Stimulated activated CD8-positive, alpha-beta memory T cell treated with anti-CD3 and anti-CD28 coated beads, Interleukin-4, amount 100 ng/mL, for 1 hour (primary cell): ENCODE measurements at places on chromosomes 13 and 19.

DNA sequence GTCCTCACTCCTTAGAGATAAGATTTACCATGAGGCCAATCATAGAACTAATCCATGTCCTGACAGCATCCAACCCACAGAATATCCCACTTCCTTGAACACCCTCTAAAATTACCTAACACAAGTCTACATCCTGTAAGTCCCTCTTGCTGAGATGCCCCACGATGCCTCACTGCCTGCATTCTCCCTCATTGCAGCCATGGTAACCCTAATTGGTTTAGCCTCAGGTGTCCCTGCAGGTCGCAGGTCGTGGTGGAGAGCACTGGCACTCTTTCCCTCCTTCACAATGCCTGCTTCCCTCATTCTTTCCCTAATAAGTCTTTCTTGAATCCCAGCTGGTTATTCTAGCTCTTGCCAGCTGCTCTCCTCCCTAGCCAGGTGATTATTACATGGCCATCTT is 35.3 kb upstream of the MYO16 start:
- DNase-seq = no peak

DNA sequence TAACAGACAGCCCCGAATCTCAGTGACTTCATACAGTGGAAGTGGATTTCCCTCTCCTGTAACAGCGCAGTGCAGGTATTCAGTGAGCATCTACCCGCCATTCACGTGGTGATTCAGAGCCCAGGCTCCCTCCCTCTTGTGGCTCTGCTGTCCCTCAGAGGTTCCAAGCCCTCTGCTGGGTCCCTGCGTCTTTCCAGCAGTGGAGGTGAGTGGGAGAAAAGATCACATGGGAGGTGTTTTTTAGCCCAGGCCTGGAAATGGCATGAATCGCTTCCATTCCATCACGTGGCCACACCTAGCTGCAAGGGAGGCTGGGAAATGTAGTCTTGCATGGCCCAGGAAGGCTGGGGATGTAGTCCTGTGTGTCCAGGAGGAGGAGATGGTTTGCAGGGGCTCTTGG is 61.4 kb downstream of the DPF1 start:
- no peak for DNase-seq

DNA sequence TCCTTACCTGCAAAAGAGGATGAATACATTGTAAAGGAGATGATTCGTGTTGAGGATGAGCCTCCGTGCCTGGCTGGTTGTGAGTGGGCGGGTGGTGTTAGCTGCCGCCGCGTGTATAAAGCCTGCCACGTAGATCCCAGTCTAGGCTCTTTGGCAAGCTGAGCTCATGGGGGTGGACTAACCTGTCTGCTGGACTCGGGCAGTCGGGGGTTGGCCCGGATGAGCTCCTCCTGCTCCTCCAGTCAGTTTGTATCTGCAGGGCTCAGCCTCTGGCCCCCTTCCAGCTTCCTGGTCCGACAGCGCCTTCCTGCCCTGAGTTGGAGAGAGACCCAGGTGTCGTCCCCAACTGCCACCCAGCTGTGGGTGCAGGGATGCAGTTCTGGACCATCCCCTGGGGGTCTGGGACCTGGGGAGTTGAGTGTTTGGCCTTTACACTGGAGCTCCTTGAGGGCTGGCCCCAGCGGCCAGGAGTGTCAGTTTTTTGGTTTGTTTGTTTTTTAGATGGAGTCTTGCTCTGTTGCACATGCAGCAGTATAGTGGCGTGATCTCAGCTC is 20.9 kb downstream of the TECR start:
- no peak for DNase-seq

DNA sequence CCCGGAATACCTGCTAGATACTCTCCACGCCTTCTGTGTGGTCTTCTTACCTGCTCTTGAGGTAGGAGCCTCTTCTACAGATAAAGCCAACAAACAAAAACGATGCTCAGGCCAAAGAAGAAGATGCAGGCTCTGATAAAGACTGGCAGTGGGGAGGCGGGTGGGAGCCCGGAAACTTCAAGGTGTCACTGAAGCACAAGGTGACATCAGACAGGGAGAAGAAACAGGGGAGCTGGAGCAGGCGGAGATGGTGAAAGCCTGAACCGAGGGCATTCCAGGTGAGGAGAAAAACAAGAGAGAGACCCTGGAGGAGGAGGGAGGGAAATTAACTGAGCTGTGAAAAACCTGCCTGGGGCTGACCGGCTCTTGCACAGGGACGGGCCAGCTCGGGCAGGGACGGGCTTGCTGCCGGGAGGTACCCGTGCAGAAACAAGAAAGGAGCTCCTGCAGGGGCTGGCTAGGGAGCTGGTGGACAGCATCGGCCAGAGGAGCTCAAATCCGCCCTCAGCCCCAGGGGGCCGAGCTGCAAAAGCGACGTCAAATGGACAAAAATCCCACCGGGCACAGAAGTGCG is 19.0 kb downstream of the GNG7 start:
- DNase-seq = no peak

GRCh38 chr13:41995336-41995735 is 34.4 kb upstream of the VWA8 start:
- DNase-seq = no peak
